Activated CD4-positive, alpha-beta T cell treated with anti-CD3 and anti-CD28 coated beads, Interleukin-2, amount 10 ng/mL, durations not matched to agents 24 days and 14 days (primary cell): ENCODE measurements at places on chromosomes 7 and 10. TPM values are rescaled to one million over a fixed set of nuclear protein-coding genes. Genes with fewer than 3 reads are reported as not detected.

Gene ADRB1
- not detected in 2 replicates for total RNA-seq

Gene MAP3K8
- total RNA-seq: 20.9 and 22.0 TPM in 2 replicates

Gene PON3
- total RNA-seq: not detected in 2 replicates

Gene OPTN
- total RNA-seq: 39.5 and 43.6 TPM in 2 replicates
